Cortex of kidney (tissue), 1 donor: ENCODE measurements at places on chromosomes 2 and 18.

DNA sequence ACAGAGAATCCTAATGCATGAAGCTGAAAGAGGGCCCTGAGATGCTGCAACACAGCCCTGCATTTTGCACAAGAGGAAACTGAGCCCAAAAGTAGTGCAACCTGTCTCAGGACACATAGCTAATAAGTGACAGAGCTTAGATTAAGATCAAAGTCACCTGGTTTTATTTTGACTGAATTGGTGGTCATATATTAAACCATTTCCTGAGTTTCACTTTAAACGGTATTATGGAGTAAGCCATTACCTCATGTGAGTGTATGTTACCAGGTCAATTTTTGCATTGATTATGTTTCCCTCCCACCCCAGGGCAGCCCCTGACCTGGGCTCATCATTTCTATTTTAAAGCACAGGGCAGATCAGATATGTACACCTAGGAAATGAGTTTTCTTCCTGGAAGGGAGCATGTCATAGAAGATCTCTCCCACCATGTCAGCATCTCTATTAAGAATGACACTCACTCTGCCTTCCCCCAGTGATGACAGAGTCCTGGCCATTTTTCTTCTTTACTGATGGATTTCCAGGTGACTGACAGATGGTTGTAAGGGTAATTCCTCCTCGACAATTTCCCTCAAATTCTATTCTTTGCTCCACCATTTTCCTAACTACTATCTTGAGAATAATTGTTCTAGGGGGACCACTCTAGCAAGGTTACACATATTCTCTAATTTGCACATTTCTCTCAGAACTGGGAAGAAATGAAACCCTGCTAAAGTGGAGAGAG lies 441.3 kb upstream of the SLC14A2 start:
- DNase-seq, result no peak

DNA sequence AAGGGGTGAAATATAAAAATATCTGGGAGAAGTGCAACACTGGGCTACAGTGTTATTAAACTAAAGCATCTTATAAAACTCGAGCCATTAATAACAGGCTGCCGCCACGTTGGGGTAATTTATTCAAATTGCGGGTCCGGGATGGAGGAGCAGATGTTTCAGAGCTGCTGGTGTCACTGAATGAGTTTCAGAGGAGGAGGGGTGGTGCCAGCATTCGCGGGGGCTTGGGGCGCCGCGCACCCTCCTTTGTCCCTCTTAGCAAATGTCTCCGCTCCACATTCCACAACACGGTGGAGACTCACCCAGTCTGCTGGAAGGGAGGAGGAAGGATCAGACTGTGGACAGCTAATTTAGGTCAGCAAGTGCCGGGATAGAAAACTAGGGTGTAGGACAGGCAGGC lies 260.5 kb downstream of the CELF4 start:
- DNase-seq, result no peak

DNA sequence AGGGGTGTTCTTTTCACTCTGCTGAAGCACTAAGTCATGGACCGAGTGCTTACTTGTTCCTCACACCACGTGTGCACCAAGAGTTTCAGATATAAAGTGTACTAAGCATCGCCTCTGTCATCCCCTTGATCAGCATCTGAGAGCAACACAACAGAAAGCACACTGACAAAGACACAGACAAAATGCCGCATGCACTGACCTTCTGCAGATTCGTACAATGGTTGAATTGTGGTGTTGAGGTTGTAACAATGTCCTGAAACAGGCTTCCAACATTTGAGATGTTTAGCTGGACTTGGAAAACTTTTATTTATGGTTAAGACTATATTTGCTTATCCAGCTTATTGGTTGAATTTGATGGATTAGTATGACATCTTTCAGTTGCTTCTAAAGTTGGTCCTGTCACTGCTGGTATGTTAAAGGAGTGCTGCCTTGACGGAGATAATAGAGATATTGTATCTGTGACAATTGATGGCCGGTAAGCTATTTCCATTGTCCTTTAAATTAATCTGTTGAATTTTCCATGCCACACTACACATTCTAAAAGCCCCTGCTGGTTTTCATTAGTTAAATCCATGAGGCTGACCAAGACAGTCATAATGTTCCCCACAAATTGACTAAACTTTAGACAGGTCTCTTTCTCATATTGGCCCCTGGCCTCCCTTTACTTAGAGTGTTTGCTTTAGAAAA lies 99.9 kb downstream of the CBLN2 start:
- DNase-seq, result no peak

DNA sequence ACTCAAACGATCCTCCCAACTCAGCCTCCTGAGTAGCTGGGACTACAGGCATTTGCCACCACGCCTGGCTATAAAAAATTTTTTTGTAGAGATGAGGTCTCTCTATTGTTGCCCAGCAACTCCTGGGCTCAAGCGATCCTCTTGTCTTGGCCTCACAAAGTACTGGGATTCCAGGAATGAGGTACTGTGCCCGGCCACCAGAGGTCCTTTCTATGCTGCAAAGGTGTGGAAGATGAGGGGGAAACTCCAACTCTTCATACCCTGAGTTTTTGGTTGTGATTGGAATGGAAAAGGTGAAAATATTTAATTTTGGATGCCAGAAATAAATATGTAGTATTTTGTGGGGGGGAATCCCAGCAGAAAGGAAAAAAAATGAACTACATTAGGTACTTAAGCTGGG lies 36.0 kb downstream of the MRPL33 start:
- no peak for DNase-seq

- DNase-seq, result no peak
Measured at GRCh38 chr18:63339920-63340484, 20.4 kb upstream of the BCL2 start.

GRCh38 chr18:36688020-36688965 lies 140.5 kb downstream of the TPGS2 start:
- no peak for DNase-seq

DNA sequence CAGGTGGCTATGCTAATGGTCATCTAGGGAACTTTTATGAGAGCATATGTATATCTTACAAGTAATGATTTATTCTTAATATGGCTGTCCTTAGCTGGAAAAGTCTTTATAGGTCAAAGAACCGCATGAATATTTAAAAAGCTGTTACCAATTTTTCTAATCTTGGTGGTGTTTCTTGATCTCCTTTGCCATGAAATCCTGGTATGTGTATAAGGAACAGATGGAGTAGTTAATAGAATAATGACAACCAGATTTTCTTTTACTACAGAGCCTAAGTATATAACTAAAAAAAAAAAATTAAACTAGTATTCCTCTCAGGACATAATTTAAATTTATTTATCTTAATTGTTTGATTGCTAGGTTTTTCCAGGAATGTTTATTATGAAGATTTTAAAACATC lies 74.5 kb downstream of the RHBDD1 start:
- DNase-seq, result no peak

DNA sequence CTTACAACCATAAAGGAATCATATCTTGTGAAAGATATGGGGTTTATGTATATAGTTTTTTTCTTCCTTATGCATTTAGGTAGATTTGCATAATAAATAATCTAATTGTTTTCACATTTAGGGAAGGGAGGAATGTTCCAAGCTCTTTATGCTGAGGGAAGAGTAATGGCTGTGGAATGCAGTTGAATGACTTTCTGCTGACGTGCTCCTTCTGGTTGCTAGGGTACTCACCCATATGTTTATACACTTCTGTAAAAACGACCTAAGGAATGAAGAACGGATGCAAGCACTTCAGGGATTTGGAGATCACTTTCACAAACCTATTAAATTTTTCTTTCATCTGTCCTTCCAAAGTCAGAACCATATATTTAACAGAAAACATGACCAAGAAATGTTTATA lies 29.2 kb upstream of the PPP4R1 start:
- no peak for DNase-seq

- DNase-seq, result no peak
Measured at GRCh38 chr2:128538396-128538795, 219.7 kb upstream of the HS6ST1 start.

DNA sequence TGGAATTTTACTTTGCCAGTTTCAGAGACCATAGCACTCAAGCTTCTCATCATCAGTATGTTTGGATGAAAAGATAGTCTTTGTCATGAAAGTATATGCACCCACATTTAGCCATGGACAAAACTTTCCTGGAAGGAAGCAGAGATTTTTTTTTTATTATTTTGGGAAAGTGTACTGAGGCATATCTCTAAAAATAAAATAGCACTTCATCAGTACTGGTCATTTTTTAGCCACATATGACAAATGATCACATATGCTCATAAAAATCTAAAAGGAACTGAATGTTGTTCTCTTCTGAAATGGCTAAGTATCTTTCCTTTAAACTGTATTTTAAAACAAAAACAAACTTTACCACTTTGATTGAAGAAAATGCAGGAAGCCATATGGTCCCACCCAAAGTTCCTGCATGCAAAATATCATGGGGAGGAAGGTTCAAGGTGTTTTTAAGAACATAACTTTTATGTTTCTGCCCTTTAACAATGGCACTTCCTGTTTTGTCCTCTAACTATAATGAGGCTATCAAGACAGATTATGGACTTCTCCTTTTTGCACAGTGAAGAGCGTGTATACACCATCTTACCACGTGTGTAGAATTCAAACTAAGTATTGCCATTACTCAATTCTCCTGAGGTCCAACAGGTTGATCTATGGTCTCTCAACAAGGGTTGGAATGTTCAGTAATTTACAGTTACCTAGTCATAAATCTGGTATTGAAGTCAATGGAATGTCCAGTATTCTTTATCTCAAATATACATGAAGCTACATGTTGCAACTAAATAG lies 77.1 kb upstream of the SLC39A10 start:
- no peak for DNase-seq

- DNase-seq, result no peak
Measured at GRCh38 chr2:217810260-217810659, 192.5 kb downstream of the TNS1 start.

DNA sequence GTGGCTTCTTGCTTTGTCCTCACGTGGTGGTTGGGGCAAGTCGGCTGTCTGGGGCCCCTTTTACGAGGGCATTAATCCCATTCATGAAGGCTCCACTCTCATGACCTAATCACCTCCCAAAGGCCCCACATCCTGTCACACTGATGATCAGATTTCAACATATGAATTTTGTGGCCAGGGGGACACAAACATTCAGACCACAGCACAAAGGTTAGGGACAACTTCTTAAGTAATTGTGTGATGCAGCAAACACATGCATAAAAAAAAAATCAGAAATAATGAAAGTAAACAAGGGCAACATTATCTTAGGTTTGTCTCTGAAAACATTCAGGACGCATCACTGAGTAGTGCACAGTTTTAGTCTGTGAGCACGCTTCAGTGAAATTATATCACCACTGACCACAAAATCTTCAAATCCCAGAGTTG lies 54.2 kb upstream of the FRZB start:
- no peak for DNase-seq

DNA sequence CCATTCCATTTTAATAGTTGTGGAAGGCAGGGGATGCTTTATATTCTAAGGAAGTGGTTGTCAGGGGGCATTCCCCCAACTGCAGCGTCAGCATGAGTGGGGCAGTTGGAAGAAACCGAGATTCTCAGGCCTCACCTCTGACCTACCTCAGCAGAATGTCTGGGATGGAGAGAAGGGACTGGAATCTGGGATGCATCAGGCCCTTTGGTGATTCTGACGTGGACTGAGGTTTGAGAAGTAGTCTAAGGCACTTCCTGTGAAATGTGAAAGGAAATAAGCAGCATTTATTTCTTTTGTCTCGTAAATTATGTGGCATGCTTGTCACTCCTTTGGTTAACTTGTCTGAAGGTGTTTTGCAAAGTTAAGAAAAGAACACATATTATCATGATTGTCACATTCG lies 540.7 kb upstream of the NETO1 start:
- no peak for DNase-seq

- no peak for DNase-seq
Measured at GRCh38 chr18:58241877-58242276, 197.9 kb downstream of the NEDD4L start.

DNA sequence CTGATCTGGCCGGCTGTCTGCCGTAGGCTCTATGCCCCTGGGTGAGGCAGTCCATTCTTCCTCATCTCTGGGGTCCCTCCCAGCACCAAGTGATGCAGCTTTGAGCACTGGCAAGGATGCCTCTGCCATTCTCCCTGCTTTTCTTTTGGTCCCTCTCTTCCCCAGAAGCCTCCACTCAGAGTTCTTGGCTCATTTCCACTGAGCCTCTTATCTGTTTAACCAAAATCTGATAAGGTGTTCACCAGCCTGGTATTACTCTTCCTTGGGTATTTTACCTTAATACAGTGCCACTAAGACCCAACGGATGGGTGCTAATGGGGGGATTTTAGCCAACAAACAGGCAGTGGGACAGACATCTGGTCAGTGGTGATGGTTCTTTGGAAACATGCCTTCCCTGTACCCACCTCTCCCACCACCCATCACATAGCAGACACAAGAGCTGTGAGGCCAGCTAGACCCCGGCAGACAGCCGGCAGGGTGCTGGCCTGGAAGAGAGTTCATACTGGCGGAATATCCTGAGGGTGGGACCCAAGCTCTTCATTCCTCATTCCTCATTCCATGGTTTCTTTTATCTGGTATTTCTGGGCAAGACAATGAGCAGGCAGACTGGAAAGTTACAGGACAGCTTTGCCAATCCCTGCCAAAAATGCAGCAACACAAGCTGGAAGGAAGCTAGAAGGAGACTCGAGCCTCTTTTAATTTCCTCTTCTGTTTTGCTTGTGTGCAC lies 34.6 kb downstream of the ZBTB7C start:
- DNase-seq, result no peak

- no peak for DNase-seq
Measured at GRCh38 chr2:56053679-56054078, 130.1 kb upstream of the EFEMP1 start.

DNA sequence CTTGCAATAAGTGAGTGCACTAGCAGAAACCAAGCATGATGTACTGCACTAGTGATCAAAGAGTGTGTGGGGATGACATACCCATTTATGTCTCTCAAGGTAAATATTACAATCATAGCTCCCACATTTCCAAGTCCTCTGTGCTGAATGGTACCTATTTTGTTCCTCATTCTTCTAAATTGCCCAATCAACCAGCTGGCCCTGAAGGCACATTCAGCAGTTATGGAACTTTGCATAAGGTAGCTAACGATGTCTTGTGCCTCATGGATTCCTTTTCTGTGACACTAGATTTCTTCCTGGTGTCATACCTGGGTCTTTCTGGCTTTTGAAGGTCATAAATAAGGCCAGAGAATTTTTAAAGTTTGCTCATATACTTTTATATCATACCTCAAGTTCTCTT lies 963.0 kb downstream of the SLC4A3 start:
- no peak for DNase-seq

- DNase-seq, result no peak
Measured at GRCh38 chr18:21281603-21282002, 39.6 kb downstream of the GREB1L start.

DNA sequence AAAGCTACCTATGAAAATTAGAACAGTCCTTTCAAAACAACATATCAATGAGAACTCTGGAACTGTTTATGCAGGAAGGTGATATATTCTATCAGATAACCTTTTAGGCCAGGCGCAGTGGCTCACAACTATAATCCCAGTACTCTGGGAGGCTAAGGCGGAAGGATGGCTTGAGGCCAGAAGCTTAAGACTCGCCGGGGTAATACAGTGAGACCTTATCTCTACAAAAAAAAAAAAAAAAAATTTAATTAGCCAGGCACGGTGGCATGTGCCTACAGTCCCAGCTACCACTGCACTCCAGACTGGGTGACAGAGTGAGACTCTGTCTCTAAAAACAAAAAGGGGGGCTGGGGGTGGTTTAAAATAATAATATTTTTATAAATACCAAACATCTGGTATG lies 77.9 kb downstream of the OSBPL1A start:
- no peak for DNase-seq

GRCh38 chr2:133859578-133859977 lies 291.3 kb upstream of the NCKAP5 start:
- no peak for DNase-seq

- DNase-seq, result no peak
Measured at GRCh38 chr2:20226152-20226545, 1.2 kb upstream of the SDC1 start.
